GF-D8 (cell line): ENCODE measurements at places on chromosomes 4 and X.

GRCh38 chrX:8851231-8851886 lies 50.2 kb upstream of the FAM9A start:
- no peak for DNase-seq

- peak; percentile 24 for DNase-seq
Measured at GRCh38 chr4:184747034-184747830, 13.3 kb upstream of the CENPU start.

- no peak for DNase-seq
Measured at GRCh38 chrX:31670245-31670644, 598.4 kb upstream of the FTHL17 start.

- no peak for DNase-seq
Measured at GRCh38 chr4:129231945-129232588, 136.1 kb downstream of the C4orf33 start.

DNA sequence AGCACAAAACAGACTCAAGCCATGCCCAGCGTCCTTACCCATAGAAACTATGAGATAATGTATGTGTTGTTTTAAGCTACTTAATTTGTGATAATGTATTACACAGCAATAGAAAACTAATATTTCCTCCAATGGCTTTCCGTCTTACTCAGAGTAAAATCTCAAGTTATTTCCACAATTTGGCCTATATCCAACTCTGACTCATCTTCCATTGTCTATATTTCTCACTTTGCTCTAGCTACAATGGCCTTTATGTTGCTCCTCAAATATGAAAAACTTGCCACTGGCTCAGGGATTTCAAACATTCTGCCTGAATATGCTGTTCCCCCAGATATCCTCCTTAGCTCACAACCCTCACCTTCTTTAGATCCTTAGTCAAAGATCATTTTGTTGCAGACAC lies 31.6 kb downstream of the IQCM start:
- no peak for DNase-seq

DNA sequence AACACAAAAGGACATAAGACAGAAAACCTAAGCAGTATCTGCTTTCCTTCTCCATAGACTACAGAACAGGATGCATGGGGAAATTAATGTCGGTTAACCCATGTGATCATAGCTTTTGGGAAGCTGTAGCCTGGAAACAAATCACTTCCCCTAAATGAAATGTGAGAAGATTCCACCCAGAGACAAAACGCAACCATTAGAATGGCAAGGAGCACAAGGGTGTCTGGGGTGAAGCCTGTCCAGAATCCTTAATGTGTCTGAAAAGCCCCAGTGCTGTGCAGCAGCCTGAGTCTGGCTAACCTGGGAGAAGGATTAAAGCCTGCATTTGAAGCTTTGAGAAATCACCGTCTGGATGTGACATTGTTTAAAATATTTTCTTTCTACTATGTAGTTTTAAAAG lies 213.3 kb downstream of the ANKRD50 start:
- DNase-seq = no peak

- no peak for DNase-seq
Measured at GRCh38 chr4:108049406-108049805, 59.7 kb downstream of the HADH start.

GRCh38 chr4:34139346-34139745 lies 2105.0 kb downstream of the ARAP2 start:
- no peak for DNase-seq

GRCh38 chr4:177937041-177937440 lies 494.8 kb upstream of the AGA start:
- DNase-seq = no peak

DNA sequence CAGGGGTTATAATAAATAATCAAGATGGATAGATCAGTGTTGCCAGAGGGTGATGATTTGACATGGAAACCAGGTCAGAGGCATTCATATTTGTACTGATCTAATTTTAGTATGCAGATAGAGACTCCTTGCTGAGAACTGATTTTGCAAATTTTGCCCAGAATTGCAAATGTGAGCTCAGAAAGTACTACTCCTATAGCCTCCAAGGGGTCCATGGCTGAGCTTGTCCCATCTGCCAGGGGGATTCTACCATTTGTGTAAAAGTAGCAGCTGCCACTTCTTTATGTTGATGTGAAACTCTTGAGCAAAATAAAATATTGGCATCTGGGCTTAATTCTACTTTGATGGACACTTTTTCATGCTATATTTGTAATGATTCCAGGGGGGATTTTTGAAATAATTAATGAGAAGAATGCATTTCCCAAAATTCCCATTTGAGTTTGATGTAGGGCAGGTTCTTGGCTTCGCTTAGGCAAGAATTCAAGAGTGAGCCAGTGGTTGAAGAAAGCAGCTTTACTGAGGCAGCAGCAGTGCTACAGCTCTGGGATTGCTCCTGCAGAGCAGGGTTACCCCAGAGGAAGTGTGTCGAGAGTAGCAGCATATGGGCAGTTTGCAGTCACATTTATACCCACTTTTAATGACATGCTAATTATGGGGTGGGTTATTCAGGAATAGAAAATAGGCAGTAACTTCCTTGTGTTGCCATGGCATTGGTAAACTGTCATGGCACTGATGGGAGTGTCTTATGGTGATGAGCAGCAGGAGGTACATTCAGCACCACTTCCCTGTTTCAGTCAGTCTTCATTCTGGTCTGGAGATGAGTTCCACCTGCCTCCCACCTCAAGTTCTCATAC lies 38.7 kb upstream of the DCLK2 start:
- no peak for DNase-seq

- no peak for DNase-seq
Measured at GRCh38 chr4:30882443-30882842, 162.3 kb downstream of the PCDH7 start.

DNA sequence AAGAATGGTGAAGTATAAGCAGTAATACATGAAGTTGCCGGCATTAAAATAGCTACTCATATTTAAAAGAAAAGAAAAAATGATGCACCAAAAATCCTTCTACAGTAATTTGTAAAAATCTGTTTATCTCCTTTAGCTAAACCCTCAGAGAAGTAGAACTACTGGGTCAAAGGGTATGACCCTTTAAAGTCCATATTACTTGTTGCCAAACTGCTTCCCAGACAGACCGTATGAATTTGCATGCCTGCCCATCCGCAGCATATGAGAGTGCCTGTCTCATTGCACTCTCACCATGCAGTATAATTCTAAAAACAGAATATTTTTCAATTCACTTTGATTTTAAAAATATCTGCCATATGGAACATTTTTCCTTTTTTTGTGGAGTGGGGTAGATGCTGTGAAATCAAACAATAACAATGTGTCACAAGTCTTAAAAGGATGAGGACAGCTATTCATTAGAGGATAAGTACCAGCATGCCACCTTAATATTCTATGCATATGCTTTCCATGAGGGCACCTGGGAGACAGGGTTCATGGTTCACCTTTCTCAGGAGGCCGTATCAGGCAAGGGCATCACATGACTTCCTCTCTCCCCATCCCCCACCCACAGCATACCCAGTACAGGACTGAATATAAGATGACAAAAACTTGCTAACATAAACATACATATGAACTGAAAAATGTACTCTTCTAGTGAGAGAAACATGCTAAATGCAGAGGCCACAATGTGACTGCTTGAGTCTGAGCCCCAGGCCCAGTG lies 17.8 kb downstream of the ZDHHC9 start:
- no peak for DNase-seq

- no peak for DNase-seq
Measured at GRCh38 chr4:38531141-38531727, 132.8 kb upstream of the KLF3 start.
